GM12878 (cell line): ENCODE measurements at places on chromosomes 1 and 21. TPM values are rescaled to one million over a fixed set of nuclear protein-coding genes. Genes with fewer than 3 reads are reported as not detected.

SMPDL3B gene
- 1.9 TPM in 2 replicates for total RNA-seq

MTARC1 gene
- total RNA-seq, result 0.72 TPM in 2 replicates

IARS2 gene
- 66.9 and 67.2 TPM in 2 replicates for total RNA-seq

LEFTY2 gene
- total RNA-seq, result not detected in 2 replicates

RXRG gene
- not detected in 2 replicates for total RNA-seq

ASCL5 gene
- not detected in 2 replicates for total RNA-seq

- no peaks in the 10 kb centered on the region for H3K27me3 ChIP-seq
- H3K36me3 ChIP-seq, result peaks cover 8% of the 10 kb centered on the region; the same call in 1 of the 2 replicates
- no peak for DNase-seq
- H3K27ac ChIP-seq, result no peak overlapping the region
Measured at GRCh38 chr1:211811126-211811525, 19.4 kb downstream of the LPGAT1 start.

DNA sequence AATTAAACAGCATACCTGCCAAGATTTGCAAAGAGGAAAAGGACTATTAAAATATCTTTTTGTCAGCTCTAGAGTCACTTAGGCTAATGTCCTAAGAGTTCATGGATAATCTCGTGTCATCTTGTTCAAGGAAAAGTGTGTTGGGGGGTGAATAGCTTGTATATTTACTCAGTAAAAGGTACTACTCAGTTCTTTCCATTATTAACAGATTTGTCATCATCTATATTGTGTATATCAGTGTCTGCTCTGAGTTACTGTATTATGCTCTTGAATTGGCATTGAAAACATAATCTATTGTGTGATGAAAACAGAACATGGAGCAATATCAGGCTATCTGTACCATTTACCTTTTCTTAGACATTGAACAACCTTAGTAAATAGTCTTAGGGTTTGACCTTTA, 41.9 kb downstream of the SMG7 start:
- no peaks in the 10 kb centered on the region for H3K4me1 ChIP-seq
- no peak overlapping the region for H3K4me3 ChIP-seq
- DNase-seq, result no peak
- no peak overlapping the region for H3K27ac ChIP-seq
- no peaks in the 10 kb centered on the region for H3K27me3 ChIP-seq
- peaks cover 3% of the 10 kb centered on the region for H3K36me3 ChIP-seq

DNA sequence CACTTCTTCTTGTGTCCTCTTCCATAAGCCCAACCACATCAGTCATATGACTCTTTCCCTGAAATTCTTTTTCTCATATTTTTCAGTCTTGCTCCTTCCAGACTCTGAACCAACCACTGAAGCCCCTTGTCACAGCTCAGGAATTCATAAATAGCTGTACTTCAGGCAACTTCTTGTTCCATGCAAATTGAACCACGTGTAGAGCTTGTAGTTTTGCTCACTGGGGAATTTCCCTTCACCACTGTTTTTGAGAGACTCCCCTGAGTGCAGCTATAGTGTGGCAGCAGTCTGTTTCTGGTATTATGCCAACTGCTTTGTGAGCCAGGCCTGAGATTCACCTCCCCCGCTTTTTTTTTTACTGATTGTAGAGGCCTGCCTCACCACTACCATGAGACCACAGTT, 150.3 kb upstream of the SPAG17 start:
- H3K27ac ChIP-seq, result no peak overlapping the region
- H3K4me1 ChIP-seq, result no peaks in the 10 kb centered on the region
- H3K27me3 ChIP-seq, result no peaks in the 10 kb centered on the region

DNA sequence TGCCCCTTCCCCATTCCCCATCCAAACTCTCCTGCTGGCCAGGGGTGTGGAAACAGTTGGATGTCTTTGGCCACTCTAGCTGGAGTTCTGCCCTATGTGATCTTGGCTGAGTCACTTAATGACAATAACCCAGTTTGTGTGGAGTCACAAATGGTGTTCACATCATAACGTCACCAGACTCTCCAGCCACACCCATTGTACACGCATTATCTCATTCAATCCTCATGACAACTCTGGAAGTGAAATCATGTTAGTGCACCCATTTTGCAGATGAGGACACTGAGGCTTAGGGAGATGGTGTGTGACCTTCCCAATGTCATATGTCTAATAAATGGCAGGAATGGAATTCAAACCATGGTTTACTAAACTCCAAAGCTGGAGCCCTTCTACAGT, 1.2 kb upstream of the CDA start:
- no peaks in the 10 kb centered on the region for H3K4me1 ChIP-seq
- no peaks in the 10 kb centered on the region for H3K36me3 ChIP-seq
- H3K27me3 ChIP-seq, result peaks cover 5% of the 10 kb centered on the region
- no peak overlapping the region for H3K27ac ChIP-seq

DNA sequence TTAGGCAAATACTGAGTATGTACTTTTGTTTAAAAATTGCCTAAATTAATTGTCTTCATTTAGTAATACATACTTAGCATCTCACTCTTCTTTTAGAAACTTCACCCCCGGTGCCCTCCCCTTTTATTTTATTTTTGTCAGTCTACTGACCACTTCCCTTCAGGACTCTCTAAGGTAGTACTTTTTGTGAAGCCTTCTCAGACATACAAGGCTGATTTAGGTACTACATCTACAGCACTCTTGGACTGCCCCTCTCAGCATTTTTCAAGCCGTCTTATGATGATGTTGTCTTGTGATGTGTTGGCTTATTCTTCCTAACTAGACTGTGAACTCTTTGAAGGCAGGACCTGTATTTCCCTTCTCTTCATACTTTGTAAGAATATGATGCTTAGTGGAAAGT, 24.7 kb downstream of the RPS6KC1 start:
- no peak overlapping the region for H3K4me3 ChIP-seq
- H3K27ac ChIP-seq, result no peak overlapping the region
- no peaks in the 10 kb centered on the region for H3K27me3 ChIP-seq
- peaks cover 4% of the 10 kb centered on the region for H3K4me1 ChIP-seq
- no peak for DNase-seq

- DNase-seq, result no peak
- no peak overlapping the region for H3K27ac ChIP-seq
- H3K36me3 ChIP-seq, result peaks cover 36% of the 10 kb centered on the region
- no peaks in the 10 kb centered on the region for H3K27me3 ChIP-seq
- no peaks in the 10 kb centered on the region for H3K4me1 ChIP-seq
Measured at GRCh38 chr1:156308078-156308477, 9.0 kb upstream of the VHLL start.

DNA sequence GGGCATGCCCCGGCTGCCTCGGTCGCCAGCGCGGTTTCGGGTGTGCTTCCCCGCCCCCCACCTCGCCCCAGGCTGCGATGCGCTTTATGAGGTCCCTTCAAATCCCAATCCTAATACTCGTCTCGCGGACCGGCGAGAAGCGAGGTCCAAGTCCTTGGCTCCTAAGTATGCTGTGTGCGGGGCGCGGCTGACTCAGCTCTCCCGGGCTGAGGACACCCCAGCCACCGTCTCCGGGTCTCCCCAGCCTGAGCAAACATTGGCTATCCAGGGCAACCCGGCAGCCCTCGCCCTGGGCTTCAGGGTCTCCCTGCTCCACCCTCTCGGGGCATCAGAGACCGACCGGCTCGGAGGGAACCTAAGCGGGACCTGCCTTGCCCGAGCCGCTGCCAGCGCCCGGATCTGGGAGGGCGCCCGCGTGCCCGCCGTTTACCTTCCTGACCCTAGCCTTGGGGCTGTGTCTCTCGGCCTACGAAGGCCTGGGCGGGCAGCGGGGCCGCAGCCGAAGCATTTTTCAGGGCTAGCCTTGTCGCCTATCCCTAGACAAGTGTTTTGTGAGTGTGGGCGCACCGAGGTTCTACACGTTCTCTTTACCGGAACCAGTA, 1.2 kb downstream of the ITPKB start:
- peak overlapping the region; percentile 87 for H3K27ac ChIP-seq
- DNase-seq, result no peak
- no peaks in the 10 kb centered on the region for H3K27me3 ChIP-seq
- no peaks in the 10 kb centered on the region; the same call in 1 of the 2 replicates for H3K36me3 ChIP-seq
